ENCODE measurements at places on chromosomes 5 and 9. TPM values are rescaled to one million over a fixed set of nuclear protein-coding genes. Genes with fewer than 3 reads are reported as not detected.

Gene SLC12A7
- 17.4 TPM for total RNA-seq

Gene PCDHGC4
- 1.1 TPM for total RNA-seq

Gene RLN2
- total RNA-seq, result not detected

- no peak for DNase-seq
Measured at GRCh38 chr9:120974921-120975320, 48.3 kb upstream of the TRAF1 start.

DNA sequence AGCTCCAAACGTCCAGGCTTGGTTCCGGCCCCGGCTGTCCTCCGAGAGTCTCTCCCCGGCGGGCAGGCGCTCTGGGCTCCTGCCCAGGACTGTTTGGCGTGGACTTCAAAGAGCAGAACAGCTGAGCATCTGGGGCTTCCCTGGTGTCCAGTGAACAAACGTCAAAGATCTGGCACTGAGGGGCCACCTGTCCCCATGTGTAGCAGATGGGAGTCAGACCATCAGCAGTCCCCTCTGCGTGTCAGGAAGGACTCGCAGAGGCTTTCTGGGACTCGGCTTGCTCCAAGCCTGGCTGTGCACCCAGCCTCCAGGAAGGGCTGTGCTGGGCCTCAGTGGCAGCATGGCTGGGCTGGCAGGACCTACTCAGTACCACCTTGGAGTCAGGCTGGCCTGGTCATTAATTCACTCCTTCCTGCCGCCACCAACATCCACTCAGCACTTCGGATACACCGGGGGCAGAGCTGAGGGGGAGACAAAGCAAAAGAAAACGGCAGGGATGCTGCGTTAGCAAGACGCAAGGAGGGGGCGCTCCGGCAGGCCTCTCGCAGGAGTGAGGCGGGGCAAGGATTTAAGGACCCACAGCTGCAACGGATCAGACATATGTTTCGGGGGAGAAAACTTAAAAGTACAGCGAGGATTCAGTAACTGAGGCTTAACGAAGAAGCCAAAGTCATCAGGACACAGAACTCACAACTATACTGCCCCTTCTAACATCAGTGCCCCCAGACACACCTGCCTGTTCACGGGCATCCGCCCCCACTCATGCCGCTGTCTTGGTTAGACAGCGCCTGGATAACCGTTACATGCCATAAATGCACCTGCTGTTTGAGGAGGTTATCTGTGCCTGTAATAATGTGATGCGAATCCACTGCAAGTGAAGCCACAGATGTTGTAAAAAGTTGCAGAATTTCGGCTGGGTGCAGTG lies 164.5 kb upstream of the PHYKPL start:
- DNase-seq, result no peak

GRCh38 chr5:137220523-137220927 lies 278.6 kb downstream of the SPOCK1 start:
- no peak for DNase-seq

DNA sequence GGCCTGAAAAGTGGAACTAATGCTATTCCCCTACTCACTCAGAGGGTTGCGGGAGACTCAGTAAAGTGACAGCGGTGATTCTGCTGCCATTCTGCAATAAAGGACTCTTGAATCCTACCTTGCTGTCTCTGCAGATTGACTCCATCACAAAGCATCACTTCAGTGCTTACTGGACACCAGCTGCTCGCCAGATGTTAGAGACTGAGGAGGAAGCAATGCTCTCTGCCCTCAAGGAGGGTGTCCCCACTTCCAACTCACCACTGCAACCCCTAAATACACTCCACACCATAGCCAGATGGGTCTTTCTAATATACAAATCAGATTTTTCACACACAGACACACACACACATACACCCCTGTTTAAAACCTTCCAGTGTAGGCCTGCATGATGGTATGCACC lies 21.4 kb downstream of the TTLL11 start:
- DNase-seq, result no peak

GRCh38 chr5:173198049-173198448 lies 37.0 kb downstream of the NKX2-5 start:
- DNase-seq, result no peak

DNA sequence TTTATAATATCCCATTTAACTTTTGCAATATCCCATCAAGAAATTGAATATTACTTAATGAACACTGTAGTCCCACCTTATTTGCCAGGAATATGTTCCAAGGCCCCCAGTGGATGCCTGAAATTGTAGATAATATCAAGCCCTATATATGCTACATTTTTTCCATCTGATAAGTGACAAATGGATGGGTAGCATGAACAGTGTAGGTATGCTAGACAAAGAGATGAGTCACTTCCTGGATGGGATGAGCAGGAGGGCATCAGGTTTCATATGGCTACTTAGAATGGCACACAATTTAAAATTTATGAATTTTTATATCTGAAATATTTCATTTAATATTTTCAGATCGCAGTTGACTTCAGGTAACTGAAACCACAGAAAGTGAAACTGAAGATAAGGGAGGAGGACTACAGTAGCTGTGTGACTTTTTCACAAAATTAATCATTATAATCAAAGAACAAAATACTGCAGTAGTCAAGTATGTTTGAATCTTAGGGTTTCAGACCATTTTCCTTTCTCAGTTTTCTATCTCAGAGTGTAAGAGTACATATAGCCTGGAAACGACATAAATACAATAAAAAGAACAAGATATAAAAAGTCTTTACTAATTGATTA lies 636.4 kb upstream of the ARRDC3 start:
- DNase-seq, result no peak
